Calu3 (cell line): ENCODE measurements at places on chromosomes 1 and 21.
A peak's percentile ranks its signal among the peaks of the same experiment; 100 is the strongest.

DNA sequence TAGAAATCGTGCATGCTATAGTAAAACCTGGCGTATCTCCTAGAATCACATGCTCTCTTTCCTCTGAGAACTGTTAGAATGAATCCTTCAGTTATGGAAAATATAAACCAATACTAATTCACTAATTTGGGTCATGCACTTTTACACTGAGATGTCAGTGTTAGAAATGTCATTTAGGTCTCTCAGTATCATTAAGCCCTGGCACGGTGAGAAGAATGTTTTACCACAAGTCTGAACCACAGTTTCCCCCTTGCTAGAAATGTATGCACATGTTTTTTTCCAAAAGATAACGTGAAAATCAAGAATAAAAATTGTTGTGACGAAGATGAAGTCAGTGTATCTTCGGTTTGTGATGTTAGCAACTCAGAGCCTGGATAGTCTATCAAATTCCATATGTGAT lies 1062.7 kb upstream of the NCAM2 start:
- DNase-seq = no peak

DNA sequence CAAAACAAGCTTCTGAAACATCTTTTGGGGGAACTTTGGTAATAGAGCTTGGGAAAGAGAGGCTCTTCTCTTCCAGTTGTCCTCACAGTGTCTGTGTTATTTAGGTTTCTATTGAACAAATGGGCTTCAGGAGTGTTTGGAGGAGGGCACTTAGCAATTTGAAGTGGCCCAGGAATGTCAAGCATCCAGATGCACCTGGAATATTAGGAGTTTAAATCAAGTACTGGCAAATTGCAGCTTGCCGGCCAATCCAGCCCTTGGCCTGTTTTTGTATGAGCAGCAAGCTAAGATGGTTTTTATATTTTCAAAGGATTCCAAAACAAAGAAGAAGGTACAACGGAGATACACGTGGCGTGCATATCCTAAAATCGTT lies 94.7 kb downstream of the CCDC185 start:
- no peak for DNase-seq

- DNase-seq = no peak
Measured at GRCh38 chr1:27116232-27116631, 38.7 kb downstream of the SLC9A1 start.

GRCh38 chr1:6995789-6996188 lies 210.5 kb downstream of the CAMTA1 start:
- DNase-seq = no peak

DNA sequence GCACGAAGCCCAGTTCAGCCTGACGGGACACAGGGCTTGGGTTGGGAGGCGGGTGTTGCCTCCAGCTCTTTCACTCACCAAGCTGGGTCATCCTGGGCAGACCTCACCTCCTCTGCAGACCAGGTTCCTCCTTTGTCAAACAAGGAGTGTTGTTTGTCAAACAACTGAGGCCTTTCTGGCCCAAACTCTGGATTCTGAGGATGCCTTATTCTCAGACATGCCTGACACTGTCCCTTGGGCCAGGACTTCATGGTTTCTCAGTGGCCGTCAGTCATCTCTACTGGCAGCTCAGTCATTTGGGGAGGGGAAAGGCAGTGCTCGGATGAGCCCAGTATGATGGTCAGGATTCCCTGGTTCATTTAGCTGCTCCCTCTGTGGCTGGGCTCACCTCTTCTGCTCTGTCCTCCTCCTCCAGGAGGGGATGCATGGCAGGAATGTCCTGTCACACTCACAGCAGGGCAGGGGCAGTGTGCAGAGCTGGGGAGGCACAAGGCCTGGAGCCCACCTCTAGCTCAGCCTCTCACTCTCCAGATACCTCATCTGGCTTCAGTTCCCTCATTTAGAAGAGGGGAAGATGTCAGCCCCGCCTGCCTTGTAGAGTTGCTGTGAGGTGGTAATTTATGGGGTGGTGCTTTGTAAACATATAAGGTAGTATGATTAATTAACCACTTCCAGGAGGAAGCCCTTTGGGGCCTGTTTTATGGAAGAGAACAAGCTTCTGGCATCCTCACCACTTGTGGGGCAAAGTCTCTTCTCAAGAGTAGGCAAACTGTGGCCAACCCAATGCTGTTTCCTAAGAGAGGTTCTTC lies 20.6 kb downstream of the SLC2A1 start:
- no peak for DNase-seq

DNA sequence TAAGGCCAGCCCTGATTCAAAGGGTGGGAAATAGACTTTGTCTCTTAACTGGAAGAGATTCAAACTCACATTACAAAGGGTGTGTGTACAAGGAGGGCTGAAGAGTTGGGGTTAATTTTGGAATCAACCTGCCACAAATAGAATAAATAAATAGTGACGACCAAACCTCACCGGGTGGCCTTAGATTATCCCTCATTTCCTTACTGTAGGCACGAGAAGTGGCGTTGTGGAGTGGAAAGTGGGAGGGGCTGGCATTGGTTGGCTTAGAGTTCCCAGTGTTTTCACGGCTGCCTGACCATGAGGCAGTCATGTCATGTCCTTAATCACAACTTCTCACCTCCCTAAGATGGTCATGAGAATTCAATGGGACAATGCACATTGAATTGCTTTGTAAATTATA lies 21.3 kb upstream of the RUNX1 start:
- DNase-seq = no peak

DNA sequence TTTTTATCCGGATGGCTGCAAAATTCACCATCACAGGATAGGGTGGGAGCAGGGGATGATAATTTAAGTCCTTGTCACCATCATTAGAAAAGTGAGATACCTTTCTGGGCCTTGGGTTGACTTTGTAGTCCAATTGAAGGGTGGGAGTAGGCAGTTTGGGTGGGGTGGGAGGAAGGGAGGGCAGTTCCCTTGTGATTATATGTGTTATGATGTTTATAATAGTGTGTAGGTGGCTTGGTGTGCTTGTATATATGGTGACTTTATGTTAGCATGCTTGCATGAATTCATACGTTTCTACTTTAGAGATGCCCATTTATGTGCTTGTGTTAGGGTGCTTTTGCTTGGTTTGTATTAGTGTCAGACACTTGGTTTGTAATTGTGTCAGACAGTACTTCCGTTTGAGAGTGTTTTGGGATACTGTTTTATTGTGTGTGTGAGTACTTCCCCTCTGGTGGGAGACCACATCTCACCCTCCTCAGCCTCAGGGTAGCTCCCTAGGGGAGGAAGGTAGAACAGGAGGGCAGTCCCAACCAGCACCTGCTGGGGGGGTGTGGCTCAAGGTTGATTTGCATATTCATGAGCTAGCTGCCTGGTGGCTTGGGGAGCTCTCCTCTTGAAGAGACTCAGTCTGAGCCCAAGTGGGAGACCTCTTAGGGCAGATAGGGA lies 6.3 kb upstream of the POU3F1 start:
- no peak for DNase-seq

- DNase-seq = no peak
Measured at GRCh38 chr1:12324423-12324822, 94.6 kb downstream of the VPS13D start.

DNA sequence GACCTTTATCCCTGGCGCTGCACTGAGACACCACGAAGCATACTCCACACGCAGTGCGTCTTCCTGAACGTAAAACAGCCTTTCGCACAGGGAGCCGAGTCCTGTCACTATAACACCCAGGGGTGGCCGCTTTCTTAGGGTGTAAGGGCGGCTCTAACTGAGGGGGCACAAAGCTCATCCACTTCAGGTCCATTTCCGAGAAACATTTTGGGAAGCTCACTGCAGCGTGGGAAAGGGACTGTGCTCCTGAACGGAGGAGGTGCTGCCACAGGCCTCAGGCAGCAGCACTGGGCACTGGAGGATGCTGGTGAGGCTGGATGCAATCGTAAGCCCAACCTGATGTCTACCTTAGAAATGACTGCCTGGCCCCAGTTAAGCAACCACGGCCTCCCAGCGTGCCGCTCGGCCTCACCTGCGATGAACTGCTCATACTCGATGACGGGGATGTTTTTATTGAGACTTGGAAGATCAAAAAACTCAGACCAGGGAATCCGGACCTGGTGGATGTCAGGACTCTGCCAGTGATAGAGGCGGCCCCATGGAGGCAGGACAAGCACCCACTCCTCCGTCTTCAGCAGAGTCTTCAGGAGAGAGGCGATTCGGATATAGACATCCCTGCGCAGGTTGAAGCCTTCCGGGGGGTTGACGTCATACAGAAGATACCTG lies 2.3 kb downstream of the POFUT2 start:
- DNase-seq = no peak

DNA sequence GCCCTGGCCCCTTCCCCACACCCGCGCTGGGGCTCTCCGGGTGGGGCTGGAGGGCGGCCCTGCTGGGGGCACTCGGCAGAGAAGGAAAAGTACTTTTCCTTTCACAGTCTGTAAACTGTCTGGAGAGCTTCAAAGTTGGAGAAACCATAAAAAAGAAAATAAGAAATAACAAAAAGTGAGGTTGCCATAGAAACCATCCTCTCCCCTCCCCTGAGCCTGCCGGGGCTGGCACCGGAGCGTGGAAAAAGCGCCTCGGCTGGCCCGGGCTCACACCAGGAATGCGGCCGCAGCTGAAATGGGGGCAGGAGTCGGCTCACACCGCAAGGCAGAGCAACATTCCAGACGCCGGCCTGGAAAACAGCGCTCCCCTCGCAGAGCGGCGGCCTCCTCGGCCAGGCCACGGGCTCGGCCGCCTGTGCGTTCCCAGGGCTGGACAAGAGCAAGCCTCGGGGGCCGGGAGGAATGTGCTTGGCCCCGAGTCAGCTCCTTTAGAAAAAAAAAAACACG lies 69.2 kb downstream of the MORN1 start:
- DNase-seq = peak; percentile 36

DNA sequence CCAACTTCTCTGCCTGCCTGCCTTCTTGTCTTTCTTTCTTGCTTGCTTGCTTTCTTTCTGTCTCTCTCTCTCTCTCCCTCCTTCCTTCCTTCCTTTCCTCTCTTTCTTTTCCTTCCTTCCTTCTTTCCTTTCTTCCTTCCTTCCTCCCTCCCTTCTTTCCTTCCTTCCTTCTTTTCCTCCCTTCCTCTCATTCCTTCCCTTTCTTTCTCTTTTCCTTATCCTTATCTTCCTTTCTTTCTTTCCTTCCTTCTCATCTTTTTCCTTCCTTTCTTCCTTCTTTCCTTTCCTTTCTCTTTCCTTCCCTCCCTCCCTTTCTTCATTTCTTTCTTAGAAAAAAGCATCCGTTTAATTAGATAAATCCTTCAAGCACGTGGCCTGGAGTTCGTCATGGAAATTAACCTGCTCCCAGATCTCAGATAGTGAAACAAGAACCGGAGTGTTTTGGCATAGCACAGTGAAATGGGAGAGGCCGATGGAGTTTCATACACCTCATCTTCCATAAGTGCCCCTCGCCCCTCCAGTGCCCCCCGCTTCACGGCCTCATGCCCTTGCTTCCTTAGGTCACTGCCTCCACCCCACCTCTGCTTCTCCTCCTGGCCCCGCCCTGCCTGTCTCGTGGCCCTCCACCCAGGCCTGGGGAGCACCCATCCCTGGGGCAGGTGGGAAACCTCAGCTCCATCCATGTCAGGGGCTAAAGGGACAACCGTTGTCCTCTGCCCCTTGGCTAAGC lies 11.3 kb downstream of the CASZ1 start:
- no peak for DNase-seq

DNA sequence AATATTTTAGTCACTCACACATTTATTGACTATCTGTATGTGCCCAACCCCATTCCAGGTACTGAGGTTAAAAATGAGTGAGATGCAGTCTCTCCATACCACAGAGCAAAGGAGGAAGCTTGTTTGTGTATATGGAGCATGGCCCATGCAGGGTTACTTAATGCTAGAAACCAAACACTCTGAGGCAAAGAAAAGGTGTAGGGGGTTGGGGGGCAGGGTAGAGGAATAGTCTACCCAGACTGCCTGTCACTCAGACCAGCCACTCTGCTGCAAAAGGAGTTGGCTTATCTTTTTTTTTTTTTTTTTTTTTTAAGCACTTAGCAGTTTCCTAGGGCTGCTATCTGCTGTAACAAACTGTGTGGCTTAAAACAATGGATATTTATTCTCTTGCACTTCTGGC lies 19.8 kb downstream of the PGM1 start:
- no peak for DNase-seq

- DNase-seq = peak; percentile 45
Measured at GRCh38 chr1:91997607-91998195, 32.1 kb upstream of the EPHX4 start.

DNA sequence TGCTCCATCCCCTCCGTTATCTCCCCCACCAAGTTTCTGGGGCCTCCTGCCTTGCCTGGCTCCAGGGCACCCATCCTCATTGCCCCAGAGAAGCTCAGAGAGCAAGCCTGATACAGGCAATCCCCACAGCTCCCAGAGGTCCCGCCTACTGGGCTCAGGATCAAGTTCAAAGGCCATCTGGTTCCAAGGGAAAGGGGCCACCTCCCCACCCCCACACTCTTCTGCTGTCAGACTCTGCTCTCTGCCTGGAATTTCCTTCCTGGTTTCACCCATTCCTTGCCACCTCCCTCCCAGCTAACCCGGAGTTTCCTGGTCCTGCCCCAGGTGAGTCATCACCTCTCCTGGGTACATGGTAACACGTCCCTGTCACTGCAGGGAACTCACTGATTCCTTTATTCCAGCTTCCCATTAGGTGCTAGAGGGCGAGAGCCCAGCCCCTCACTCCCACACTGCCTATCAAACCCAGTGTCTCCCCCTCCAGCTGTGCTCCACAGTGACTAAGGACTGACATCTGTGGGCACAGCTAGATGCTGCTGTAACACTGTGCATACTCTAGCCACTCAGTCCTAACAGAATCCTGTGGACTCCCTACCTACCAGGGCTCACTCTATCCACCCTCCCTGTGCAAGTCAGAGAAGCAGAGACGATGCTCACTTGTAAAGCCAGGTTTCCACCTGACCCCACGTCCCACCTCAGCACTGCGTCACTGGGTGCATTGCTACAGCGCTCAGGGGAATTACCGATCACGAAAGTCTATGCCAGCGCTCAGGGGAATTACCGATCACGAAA lies 21.8 kb downstream of the RSPH1 start:
- DNase-seq = peak; percentile 76

DNA sequence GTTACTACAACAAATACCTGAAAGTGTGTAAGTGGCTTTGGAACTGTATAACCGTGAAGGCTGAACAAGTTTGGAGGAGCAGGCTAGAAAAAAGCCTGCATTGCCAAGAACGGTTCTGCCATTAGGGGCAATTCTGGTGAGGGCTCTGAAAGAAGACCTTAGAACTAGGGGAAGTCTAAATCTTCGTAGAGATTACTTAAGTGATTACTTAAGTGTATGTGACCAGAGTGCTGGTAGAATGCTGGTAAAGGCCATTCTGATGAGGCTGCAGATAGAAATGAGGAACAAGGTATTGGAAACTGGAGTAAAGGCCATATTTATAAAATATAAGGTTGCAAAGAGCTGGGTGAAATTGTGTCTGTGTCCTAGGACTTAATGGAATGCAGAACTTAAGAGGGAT lies 158.0 kb downstream of the CLIC6 start:
- no peak for DNase-seq

- no peak for DNase-seq
Measured at GRCh38 chr1:102531036-102531435, 534.3 kb upstream of the OLFM3 start.

- DNase-seq = no peak
Measured at GRCh38 chr1:214404571-214405213, 123.7 kb downstream of the SMYD2 start.
